Hypothalamus (tissue), 51 donors: ENCODE measurements at places on chromosomes 11 and 22.

GRCh38 chr11:68002575-68002937 lies 1.3 kb downstream of the UNC93B1 start:
- no peak for DNase-seq

GRCh38 chr11:21635394-21636145 lies 557.3 kb upstream of the ANO5 start:
- DNase-seq: no peak

DNA sequence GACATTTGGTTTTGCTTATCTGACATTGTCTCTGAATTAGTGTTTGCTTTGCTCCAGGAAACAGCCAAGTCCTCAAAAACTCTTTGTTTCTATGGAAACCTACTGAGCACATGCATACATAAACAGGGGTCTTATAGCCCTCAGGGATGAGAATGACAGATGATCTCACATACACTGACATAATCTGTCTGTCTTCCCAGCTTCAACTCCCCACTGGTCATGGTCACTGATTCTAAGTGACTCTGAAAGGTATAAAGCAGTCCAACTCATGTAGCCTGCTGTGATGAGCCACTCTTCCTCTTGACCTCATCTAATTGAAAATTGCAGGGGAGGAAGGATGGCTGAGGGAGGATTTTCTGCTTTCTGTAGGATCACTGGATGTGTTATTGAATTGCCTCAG lies 12.6 kb downstream of the ZNF143 start:
- no peak for DNase-seq

DNA sequence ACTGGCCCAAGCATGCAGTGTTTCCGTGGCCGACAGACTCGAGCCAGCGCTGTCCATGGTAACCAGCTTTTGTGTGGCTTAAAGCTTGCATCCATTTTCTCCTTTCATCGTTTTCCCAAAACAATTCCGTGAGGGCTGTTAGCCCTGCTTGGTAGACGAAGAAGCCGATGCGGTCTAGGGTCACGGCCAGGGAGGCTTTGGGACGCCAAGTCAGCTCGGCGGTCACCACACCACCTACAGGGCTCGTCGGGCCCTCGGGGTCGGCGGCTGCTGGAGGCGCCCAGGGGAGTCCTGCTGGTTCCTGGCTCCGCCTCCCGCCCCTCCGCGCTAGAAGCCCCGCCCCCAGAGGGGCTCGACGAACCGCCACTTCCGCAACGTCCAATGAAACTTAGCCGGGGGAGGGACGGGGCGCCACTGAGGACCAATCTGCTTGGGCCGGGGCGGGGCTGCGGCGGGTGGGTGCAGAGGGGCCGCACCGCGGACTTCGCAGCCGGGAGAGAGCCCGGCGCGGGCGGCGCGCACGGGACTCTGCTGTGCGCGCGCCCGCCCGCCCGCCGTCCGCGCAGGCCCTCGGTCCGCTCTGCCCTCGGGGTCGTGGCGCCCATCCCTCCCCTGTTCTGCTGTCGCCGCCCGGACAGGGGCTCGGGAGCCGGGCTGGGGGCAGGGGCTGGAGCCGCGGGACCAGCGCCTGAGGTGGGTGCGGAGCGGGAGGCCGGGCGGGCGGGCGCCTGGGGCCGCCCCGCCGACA lies at the start of gene TIGD3:
TSS of gene TIGD3 (plus strand) at position 487 of the 748 bp plus-strand sequence. CDS start 1,058 bp downstream, outside the sequence.
- DNase-seq: peak; percentile 98

DNA sequence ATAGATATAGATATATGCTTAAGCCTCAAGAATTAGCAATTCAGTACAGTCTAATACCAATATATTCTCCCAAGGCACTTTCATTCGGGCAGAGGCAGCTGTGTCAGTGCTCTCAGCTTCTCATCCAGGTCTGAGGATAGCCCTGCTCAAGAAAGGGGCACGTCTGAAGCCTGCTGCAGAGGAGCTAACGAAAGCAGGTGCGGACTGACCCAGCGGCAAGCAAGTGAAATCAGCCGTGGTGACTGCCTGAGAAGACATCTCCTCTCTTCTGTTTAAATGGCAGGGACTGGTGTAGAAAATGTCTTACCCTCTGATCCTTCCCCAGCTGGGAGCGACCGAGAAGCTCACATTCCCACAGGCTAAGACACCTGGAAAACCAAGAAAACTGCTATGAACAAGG lies 468.6 kb downstream of the BRD1 start:
- no peak for DNase-seq

DNA sequence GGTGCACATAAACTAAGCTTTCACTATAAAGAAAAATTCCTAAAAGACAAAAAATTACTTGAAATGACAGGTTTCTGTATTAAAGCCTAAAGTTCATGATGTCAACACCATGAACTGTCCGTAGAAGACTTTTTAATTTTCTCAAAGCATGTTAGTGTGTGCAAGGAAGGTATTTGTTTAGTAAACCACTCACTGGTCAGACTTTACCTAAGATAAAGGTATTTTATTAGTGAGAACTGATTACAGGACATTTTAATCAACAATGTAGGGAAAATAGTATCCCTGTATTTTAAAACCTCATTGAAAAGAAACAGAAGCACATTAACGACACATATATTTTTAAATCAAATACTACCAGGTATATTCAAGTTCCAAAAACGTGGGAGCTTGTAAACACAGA lies 2.9 kb downstream of the PICALM start:
- DNase-seq: no peak

- DNase-seq: no peak
Observed at GRCh38 chr22:17999851-18000250, 24.5 kb downstream of the MICAL3 start.

DNA sequence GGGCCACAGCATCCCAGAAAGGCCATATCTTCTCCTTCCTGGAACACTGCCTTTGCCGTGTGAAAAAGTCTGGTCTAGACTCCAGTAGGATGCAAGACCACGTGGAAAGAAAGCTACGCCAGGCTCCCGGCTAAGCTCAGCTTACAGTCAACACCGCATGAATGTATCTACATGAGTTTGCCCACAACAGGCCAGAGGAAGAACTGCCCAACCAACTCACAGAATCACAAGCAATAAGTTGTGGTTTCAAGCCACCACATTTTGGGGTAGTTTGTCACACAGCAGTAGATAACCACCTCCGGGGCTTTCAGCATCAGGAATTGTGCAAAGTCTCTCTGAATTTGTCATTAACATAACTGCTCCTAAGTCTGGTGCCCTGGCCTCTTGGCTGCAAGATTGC lies 27.3 kb downstream of the HSPA8 start:
- DNase-seq: no peak

DNA sequence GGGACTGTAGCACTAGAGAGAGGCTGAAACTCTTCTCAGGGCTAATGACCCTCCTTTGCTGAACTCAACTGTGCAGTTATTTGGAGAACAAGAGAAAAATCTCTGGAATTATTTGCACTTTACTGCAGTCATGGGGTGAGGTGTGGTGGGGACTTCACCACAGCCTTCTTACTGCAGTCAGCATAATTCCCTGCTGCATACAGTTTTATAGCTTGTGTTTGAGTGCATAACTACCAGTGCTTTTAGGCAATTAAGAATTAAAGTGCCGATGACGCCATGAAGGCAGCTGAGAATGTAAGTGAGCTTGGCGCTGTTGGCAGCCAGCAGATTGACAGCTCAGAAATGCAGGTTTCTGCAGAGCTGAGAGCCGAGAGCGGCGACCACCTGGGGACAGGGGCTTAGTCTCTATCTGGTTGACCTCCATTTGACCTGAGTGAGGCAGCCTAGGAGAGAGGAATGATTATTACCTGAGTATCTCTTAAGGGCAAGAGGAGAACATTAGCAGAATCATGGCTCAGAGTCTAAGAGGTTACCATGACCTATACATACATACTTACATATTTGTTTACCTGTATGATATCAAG lies 830.0 kb downstream of the NTM start:
- no peak for DNase-seq

DNA sequence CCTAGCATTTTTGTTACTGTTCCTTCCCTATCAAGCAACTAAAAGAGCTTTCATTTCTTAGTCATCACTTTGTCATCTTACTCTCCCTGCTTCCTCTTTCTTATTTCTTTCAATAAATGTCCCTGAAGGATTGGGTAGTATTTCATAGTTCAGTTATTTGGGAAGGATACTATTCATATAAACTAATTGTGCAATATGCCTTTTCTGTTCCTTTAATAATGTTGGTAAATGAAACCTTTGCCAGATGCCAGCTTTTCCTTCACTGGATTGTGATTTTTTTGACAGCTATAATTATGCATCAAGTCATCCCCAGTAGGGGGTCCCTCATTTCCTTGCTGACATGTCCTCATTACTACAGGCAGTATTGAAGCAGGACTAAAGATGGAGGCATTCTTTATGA lies 101.7 kb downstream of the ATM start:
- DNase-seq: no peak

DNA sequence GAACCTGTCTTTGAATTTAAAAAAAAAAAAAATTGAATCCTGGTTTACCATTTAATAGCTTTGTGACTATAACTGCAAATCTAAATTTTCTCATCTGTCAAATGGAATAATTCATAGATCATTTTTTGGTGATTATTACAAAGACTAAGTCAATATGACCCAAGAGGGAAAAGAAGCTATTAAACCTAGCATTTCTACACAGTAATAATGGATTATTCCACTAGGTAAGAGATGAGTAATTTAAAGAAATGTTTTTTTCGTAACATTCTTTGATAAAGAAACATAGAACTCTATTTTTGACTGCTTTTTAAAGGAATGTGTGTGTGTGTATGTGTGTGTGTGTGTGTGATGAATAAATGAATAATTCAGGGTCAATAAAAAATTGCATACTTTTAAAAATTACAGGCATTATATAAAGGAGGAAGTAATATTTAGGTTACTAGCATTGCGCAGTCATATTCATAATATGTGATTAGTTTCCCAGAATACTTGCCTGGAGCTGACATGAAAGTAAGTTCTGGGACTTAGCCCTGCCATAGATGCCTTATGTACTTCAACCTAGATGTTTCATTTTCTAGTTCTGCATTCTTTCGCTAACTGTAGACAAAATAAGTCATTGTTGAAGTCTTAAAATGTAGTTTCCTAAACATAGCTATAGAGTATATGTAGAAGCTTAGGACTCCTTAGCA lies 72.9 kb downstream of the TMEM135 start:
- DNase-seq: no peak

DNA sequence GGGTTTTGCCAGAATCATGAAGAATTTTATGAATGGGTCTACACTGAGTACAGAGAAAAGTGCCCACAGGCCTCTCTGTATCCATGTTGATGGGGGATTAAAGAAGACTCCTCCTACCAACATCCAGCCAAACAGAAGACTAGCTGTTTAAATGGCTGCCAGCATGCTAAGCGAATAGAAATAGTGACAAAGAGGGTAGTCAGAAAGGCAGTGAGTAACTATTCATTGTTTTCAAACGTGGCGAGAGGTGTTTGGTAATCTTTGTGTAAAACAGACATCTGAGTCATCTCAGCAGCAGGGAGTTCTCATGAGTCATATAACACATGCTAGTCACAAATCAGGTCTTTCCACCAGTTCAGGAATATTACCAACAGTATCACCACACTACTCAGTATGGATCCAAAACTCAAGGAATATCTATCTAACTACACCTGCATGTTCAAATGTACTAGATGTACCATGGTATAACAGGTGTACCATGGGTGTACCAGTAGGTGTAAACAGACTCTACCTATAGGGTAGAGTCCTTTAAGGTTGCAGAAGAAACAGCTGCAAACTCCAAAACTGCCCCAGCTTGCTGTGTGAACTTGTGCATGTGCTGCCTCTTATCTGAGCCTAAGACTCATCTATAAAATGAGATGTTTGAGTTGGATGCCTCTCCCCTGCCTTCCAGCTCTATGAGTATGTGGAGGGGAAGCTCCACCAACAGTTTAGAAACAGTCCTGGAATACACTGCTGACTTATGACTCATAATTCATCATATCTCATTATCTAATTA lies 82.0 kb downstream of the SLC1A2 start:
- no peak for DNase-seq

DNA sequence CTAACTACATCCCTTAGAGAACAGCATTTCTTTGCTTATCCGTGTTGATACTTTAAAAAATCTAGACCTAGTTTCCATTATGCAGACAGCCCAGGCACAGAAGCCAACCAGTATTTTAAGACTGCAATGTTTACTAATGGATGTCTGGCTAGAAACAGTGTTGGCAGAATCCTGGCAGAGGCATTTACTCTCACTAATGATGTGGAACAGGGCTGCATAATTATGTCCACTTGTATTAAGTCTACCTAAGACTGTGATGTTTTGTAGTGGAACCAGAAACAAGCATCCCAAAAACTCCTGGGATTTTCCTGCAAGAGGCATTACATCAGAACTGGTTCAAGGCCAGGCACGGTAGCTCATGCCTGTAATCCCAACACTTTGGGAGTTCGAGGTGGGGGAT lies 50.2 kb upstream of the PICALM start:
- no peak for DNase-seq

DNA sequence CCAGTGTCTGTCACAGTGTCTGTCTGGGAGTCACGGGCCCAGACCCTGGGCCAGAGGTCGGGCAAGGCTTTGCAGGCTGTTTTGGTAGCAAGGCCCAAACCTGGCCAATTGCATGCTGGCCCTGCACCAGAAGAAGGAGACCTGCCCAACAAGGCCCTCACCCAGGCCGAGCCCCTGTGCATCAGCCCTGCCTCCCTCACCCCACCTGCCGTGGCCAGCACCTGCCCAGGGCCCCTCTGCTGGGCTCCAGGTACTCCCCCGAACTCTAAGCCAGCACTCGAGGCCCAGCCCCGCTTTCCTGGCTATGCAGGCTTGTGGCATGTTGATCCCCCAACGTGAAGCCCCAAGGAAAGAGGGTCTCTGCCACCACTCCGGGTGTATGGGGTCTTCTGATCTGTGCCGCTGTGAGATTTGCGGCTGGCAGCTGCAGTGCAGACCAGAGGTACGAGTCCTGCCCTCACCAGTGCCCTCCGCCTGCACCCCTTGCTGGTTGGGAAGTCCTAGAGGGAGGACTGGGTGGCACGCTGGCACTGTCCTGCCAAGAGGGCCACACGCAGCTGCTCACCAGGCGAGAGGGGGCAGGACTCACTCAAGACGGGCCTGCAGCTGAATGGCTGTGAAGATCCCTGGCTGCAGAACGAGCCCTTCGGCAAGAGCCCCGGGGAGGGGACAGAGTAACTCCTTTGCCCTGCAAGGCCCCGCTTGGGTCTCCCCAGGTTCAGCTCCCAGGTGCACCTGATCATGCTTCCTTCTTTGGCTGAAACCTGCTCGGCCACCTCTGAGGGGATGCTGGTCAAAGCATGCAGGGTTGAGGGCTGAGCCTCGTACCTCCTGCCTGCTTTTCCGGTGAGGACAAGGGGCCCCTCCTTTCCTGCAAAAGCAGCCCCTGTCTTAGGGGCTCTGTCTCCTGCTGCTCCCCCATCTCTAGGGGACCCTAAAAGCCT lies 6.7 kb upstream of the SEPTIN5 start:
- no peak for DNase-seq

GRCh38 chr11:82863209-82863608 lies 37.0 kb downstream of the PRCP start:
- no peak for DNase-seq

- DNase-seq: no peak
Observed at GRCh38 chr22:21451545-21452520, 15.4 kb upstream of the TMEM191C start.

GRCh38 chr22:37930270-37930951 lies 23.0 kb downstream of the C22orf23 start:
- no peak for DNase-seq
